CD4-positive, alpha-beta T cell (primary cell): ENCODE measurements at places on chromosomes 5 and 9.

- H3K36me3 ChIP-seq, result no peaks in the 10 kb centered on the region
- no peak overlapping the region for H3K27ac ChIP-seq
- no peak for DNase-seq
These were observed 335.3 kb upstream of the TLE4 start for GRCh38 chr9:79236466-79236865.

GRCh38 chr9:110126499-110126941 lies 81.4 kb downstream of the C9orf152 start:
- no peak overlapping the region for H3K27ac ChIP-seq
- no peak overlapping the region for H3K4me3 ChIP-seq
- H3K36me3 ChIP-seq, result no peaks in the 10 kb centered on the region

DNA sequence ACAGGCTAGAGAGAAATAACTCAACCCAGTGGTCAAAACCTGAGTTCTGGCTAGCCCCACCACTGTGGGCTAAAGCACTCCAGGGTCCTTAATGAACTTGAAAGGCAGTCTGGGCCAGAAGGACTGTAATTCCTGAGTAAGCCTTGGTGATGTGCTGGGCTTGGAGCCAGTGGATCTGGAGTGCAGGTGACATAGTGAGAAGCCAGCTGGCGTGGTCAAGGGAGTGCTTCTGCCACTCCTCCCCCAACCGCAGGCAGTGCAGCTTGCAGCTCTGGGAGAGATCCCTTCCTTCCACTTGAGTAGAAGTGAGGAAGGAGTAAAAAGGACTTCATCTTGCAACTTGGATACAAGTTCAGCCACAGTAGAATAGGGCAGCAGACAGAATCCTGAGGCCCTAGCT lies 424.0 kb downstream of the CDH18 start:
- no peak overlapping the region for H3K4me3 ChIP-seq
- H3K36me3 ChIP-seq, result no peaks in the 10 kb centered on the region

DNA sequence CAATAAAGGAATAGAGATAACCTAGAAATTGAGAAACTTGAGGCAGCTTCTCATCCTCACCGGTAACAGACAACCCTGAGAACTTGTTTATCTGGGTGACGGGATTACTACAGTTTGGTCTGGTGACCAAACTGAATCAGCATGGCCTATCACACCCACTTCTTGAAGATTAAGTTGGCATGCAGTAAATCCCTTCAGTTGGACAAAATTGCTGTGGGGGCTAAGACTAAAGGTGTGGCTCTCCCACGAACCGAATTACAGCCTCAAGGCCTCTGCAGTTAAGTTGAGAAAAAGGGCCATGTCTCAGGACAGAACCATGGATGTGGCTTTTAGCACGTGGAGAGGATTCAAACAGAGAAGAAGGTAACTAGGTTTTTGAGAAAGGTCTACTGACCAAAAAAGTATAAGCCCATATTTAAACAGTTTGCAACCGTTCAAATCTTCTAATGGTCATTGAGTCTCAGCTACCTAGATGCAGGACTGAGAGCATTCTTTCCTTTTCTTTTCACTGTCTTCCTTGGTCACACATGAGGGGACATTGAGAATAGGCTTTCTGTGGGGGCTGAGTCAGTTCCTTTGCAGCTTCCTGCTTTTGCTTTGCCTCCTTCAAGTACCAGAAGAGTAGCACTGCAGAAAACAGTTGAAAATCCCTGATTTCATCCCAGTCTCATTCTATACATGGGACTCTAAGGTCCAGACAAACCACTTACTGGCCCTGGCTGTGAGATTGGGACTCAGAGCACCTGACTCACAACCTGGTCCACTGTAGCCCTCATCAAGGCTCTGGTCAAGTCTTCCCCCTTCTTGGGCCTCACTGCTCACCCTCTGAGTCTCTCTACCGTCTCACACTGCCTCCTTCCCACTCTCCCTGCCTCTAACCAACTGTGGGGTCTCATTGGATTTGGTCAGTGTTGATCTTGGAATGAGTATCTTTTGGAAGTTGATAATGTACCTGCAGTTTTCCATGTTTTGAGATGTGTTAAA lies 30.9 kb downstream of the PDE6A start:
- H3K36me3 ChIP-seq, result no peaks in the 10 kb centered on the region
- H3K27me3 ChIP-seq, result no peaks in the 10 kb centered on the region
- no peak overlapping the region for H3K27ac ChIP-seq
- H3K4me1 ChIP-seq, result no peaks in the 10 kb centered on the region

DNA sequence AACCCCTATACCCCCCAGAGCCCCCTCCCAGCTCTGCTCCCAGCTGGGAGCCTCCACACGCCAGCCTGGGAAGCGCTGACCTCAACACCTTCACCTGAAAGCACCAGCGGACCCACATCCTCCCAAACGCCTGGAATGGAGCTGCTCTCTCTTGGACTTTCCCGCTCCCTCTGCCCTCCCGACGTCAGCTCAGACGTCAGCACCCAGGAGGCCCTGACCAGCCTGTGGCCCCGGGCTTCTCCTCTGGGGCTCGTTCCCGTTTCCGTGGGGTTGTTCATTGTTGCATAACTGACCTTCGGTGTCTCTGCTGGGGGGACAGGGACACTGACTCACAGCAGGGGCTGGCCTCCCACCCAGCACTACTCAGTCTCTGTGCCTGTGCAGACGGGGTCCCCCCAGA lies 35.0 kb upstream of the SLC6A3 start:
- H3K36me3 ChIP-seq, result peaks cover 40% of the 10 kb centered on the region
- H3K27me3 ChIP-seq, result no peaks in the 10 kb centered on the region
- H3K4me3 ChIP-seq, result no peak overlapping the region
- H3K4me1 ChIP-seq, result peaks cover 6% of the 10 kb centered on the region
- peak overlapping the region; percentile 40 for H3K27ac ChIP-seq

DNA sequence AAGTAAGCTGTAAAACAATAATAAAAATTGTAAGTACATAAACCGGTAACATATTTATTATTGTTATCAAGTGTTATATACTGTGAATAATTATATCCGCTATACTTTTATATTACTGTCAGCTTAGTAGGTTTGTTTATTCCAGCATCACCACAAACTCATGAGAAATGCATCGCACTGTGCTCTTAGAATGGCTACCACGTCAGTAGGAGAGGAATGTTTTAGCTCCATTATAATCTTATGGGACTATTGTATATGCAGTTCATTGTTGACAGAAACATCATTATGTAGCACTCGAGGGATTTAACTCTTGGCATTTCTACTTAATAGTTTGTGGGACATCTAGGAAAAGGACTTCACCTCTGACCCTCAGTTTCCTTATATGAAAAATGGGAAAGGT lies 16.4 kb downstream of the SLC12A2 start:
- no peaks in the 10 kb centered on the region for H3K36me3 ChIP-seq
- H3K4me3 ChIP-seq, result no peak overlapping the region
- H3K4me1 ChIP-seq, result no peaks in the 10 kb centered on the region
- DNase-seq, result no peak

DNA sequence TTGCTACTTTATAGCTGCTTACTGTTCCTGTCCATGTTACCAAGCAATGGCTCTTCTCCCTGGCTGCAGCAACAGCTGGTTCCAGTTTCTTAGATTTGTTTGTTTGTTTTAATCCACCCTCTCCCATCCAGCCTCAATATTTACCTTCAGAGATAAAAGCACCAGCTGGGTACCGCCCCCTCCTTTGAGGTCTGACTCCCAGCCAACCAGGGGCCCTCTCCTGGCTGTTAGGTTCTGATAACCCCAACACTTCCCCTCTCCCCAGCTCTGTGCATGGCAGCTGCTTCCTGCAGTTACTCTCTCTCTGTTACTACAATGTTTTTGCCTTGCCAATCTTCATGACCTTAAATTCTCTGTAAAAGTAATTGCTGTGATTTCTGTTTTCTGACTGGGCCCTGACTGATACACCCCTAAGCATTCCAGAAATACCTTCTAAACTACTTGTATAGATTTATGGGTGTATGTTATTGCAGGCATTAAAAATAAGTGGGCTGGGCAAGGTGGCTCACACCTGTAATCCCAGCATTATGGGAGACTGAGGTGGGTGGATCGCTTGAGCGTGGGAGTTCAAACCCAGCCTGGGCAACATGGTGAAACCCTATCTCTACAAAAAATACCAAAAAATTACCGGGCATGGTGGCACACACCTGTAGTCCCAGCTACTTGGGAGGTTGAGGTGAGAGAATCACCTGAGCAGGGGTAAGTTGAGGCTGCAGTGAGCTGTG lies 2.6 kb upstream of the GCNT1 start:
- H3K27ac ChIP-seq, result no peak overlapping the region
- H3K36me3 ChIP-seq, result no peaks in the 10 kb centered on the region
- H3K27me3 ChIP-seq, result no peaks in the 10 kb centered on the region
- no peak overlapping the region for H3K4me3 ChIP-seq

GRCh38 chr5:126615286-126615685 lies 14.5 kb downstream of the PHAX start:
- no peak overlapping the region for H3K27ac ChIP-seq
- peaks cover 57% of the 10 kb centered on the region for H3K36me3 ChIP-seq
- no peaks in the 10 kb centered on the region for H3K4me1 ChIP-seq

- DNase-seq, result no peak
- no peak overlapping the region for H3K27ac ChIP-seq
- H3K4me3 ChIP-seq, result no peak overlapping the region
These were observed 117.5 kb upstream of the ZNF366 start for GRCh38 chr5:72624641-72625236.

DNA sequence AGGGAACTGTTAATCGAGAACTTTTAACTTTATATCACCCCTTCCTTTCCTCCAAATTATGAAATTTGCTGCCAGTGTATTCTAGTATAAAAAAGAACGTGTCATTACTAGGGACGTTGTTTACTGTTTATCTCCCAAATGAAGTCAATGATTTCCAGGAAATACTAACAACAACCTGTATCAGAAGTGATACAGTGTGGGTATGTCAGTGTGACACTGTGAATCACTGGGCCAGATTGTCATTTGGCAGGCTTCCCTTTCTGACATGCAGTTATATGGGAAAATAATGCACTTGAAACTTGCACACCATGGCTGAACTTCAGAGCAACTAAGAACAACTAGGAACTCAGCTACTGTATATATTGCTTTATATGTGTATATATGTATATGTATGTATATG lies 12.6 kb downstream of the ZNF462 start:
- H3K27ac ChIP-seq, result no peak overlapping the region
- H3K36me3 ChIP-seq, result no peaks in the 10 kb centered on the region
- H3K4me1 ChIP-seq, result no peaks in the 10 kb centered on the region
- H3K4me3 ChIP-seq, result no peak overlapping the region
- DNase-seq, result no peak
- no peaks in the 10 kb centered on the region for H3K27me3 ChIP-seq

GRCh38 chr9:69034071-69034470 lies 1.5 kb upstream of the FXN start:
- H3K36me3 ChIP-seq, result no peaks in the 10 kb centered on the region
- peaks cover 32% of the 10 kb centered on the region for H3K4me1 ChIP-seq
- no peak for DNase-seq
- no peaks in the 10 kb centered on the region for H3K27me3 ChIP-seq
- no peak overlapping the region for H3K4me3 ChIP-seq
